ENCODE measurements at places on chromosomes 7 and 10. TPM values are rescaled to one million over a fixed set of nuclear protein-coding genes. Genes with fewer than 3 reads are reported as not detected.

CACNB2 gene
- polyA plus RNA-seq = 2.9 TPM

TRPV5 gene
- 0.31 TPM for polyA plus RNA-seq

TLX1 gene
- polyA plus RNA-seq = not detected

C10orf67 gene
- polyA plus RNA-seq = 0.27 TPM

CTAGE15 gene
- not detected for polyA plus RNA-seq

Measured in brain (organoid and tissue), 16 donors.